ENCODE measurements at places on chromosomes 1 and 21.

- no peak for DNase-seq
Observed at GRCh38 chr1:18948048-18948912, 8.2 kb downstream of the IFFO2 start.

DNA sequence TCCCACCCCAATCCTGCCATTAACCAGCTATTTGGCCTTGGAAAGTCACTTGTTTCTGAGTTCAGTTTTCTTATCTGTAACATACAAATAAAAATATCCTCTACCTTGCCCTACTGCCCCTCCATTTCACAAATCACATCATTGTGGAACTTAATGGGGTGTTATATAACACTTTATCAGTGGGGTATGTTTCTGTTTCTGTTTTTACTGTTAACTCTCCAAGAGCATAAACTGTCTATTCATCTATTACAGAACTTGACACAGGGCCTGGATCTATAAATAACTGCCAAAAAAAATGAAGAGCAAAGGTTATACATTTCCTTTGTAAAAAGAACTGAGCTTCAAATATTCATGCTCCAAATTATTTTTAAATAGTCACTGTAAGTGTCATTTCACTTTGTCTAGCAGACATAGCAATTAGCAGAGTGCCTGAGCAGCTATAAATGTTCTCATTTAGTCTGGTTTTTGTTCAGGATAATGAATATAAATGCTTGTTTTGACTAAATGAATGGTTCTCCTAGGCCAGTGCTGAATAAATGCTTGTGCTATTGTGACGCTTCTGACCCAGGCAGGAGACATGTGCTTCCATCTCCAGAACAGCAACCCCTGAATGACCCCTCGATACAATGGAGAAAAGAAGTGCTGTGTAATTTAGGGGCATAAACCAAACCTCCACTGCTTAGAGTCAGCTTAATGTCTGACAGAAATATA lies 7.4 kb downstream of the PIGM start:
- DNase-seq, result no peak

DNA sequence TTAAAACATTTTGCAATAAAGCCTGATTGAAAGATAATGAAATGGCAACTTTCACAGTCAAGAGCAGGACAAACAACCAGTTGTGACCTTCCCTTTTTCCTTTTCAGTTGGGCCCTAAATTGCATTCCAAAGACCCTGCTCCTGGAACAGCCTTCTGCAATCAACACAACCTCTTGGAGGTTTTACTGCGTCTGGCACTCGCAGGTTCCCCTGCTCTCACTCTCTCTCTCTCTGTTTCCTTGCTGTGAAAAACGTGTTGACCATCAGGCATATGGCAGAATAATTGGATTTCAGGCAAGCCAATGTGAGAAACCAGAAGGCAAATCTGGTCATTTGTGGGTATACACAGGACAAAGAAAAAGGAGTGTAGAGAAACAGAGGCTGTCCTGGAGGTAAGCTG lies 23.2 kb downstream of the SLC44A5 start:
- no peak for DNase-seq

DNA sequence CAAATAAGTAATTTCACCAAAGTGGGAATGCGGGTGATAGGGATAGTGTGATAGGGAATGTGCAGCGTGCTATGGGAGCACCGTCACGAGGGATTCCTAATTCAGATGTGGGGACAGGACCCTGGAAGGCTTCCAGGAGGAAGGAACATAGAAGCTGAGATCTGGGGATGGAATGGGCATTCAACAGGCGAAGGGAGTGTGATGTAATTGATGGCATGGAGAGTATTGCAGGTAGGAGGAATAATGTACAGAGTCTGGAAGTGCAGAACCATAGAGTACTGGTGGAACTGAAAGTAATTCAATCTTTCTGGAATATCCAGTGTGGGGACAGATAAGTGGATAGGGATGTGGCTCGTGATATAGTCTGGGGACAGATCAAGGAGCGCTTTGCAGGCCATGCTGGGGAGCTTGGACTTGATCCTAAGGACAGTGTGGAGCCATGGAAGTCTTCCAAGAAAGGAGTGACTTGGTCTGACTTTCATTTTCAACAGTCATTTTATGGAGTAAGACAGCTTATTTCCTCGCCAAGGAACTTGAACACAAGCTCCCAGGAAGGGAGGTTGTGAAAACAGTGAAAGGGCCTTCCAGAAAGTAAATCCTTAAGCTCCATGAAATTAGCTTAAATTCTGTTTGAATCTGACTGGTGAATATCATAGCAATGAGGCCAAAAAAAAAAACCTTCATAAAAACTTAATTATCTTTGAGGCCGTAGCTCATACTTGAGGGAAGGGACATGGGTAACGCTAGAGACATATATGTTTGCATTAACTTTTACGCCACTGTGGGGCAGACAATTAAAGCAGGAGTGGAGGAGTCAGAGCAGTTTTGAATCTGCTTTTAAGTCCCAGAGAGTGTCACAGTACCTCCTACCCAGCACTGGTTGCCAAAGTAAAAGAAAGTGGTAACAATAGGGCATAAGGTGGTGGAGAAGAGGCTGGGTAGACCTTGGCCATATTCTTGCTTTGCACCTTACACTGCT lies 55.8 kb downstream of the ROR1 start:
- DNase-seq, result no peak

DNA sequence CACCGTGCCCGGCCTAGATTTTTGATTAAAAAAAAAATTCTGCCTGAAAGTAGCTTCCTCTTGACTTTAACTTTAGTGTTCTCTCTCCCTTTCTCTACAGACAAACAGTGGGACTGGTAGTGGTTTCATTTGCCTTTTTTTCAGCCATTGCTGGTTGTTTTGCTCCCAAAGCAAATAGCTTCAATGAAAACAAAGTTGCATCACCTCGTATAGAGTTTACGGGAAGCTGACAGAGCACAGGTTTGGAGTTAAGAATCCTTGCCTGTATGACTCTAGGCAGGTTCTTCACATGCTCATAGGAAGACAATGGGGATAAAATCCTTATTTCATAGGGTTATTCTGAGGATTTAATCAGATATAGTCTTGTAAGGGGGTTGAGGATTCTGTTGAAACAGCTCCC lies 21.6 kb downstream of the AADACL4 start:
- DNase-seq, result no peak

DNA sequence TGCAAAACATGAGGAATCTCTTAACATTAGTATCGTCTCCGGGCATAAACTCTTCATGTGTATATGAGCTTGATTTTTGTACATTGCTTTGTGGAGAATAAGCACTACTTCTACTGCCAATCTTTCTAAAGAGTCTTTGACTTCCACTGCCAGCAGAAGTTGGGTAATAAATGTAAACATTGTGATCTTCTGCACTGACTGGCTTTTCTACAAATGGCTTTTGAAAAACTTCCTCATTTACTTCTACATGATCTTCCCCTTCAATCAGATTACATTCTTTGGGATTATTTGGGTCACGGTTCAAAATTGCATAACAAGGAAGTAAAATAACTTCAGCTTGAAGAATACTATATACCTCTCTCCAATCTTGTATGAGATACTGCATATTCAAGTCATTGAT lies 30.4 kb upstream of the SLC44A5 start:
- DNase-seq, result no peak

GRCh38 chr1:109948285-109948630 lies 36.3 kb upstream of the AHCYL1 start:
- no peak for DNase-seq

GRCh38 chr1:72000809-72001208 lies 281.5 kb downstream of the NEGR1 start:
- no peak for DNase-seq

DNA sequence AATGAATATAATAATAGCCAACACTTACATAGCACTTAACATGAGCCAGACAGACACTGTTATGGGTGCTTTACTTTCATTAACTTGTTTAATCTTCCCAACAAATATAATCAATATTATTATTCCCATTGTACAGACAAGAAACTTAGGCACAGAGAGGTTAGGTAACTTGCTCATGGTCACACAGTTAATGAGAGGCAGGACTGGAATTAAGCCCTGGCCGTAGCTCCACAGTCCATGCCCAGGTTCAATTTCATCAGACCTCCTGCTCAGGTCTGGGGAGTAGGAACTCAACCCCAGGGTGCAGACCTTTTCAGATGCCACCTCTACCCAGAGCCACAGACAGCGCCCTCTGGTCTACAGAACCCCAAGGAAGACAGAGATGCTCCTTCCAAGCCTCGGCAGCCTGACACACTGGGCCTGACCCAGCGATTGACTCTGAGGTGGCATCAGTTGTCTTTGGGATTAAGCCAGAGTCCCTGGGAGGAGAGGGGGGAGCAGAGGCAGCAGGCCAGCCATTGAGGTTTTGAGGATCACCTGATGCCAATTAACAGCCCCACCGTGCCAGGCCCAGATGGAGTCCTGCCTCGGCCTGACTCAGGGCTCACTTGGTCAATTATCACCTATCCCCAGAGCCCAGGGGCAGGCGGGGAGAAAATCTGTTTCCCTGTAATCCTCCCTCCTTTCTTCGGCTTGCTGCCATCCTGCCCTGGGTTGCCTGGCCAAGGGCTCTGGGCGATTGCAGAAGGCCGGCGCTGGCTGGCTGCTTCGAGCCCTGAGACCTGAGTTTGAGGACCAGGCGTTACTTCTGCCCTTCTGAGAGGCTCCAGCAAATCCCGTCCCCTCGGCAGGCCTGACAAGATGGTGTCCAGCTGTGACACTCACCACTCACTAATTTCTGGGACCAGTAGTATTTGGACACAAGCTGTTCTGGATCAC lies 116.7 kb downstream of the LACTBL1 start:
- DNase-seq, result no peak

DNA sequence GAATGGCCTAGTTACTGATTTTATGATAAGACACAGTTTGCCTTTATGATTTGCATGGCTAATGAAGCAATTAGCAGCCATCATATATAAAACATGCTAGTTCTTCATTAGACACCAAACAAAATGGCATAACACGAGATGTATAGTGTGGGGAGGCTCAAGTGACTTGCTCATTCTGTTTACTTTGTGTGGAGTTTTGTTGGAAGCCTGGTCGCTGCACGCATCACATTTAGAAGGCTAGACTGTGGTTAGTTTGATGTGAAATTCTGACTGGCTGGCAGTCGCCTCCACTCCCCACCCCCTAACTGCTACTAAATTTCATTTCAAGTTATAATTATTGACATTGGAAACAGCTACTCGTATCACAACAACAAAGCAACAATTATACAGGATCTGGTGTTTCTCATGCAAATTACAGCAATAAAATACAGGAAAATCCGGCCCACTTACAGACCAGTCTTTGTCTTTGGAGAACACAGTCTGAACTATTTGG lies 356.1 kb downstream of the LMO4 start:
- DNase-seq, result no peak

GRCh38 chr1:33234588-33234990 lies 21.7 kb upstream of the ZNF362 start:
- DNase-seq, result no peak
